HAP-1 (cell line): ENCODE measurements at places on chromosomes 1 and 21.

DNA sequence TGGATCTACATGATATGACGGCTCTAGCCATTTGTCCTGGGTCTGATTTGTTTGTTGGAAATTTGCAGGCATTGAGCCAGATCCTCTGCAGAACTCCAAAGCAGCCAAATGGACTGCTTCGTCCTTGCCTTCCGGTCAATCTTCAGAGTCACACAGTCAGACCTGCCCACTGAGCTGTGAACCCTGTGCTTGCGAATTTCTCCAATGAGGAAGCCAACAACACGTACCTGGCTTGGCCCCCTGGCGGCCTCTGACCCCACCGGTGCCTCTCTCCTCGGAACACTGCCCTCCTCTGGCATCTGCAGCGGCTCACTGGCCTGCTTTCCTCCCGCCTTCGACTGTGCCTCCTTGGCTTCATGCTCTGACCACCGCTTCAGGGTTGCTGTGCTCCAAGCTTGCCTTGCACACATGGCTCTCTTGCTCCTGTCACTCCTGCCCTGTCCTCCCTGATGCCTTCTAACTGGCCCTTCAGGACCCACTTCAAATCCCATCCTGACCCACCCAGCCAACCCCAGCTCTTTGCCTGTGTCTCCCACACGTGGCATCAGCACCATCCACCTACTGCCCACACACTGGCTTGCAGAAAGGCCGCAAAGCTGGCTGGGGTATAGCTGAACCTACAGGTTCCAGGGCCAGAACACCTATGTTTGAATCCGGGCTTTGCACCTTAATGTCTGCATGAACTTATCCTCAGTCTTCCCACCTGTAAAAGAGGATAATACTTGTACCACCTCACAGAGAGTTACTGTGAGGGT is 128.2 kb downstream of the KCNN3 start:
- DNase-seq: no peak

DNA sequence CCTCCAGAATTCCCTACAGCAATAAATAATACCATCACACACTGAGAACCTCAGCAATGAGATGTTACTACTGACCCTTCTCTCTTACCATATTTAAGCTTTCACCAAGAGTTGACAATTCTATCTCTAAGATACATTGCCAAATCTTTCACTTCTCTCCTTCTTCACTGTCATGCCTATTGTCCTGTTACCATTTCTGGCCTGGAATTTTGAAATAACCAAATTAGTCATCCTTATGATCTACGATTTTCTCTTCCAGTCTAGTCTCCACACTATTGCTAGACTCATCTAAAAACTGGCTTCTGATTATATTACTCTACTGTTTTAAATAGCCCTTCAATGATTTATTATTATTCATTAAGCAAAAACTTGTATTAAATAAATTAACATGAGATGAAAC is 656.1 kb upstream of the ADGRL4 start:
- DNase-seq: no peak

GRCh38 chr1:9004031-9004699 is 22.1 kb downstream of the SLC2A7 start:
- DNase-seq: no peak

DNA sequence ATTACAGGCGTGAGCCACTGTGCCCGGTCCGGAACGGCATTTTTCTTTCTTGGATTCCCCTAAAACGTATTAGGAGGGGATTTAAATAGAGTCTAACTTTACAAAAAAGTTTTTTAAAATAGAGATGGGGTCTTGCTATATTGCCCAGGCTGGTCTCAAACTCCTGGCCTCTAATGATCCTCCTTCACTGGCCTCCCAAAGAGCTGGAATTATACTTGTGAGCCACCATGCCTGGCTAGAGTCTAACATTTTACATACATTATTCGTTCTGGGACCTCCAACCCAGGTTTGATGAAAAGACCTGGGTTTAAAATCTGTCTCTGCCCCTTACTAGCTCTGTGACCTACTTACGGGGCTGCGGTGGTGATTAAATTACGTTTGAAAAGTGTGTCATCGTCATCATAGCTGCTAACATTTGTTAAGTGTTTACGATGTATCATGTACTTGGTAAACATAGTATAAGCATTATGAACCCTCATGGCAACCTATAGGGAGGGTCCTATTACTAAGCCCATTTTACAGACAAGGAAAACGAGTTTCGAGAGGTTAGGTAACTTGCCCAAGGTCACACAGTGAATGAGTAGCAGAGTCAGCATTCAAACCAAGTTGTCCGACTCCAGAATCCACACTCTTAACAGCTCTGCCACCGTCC is 24.5 kb downstream of the PLEKHM2 start:
- no peak for DNase-seq

GRCh38 chr1:87106144-87106543 is 191.7 kb downstream of the HS2ST1 start:
- DNase-seq: no peak

DNA sequence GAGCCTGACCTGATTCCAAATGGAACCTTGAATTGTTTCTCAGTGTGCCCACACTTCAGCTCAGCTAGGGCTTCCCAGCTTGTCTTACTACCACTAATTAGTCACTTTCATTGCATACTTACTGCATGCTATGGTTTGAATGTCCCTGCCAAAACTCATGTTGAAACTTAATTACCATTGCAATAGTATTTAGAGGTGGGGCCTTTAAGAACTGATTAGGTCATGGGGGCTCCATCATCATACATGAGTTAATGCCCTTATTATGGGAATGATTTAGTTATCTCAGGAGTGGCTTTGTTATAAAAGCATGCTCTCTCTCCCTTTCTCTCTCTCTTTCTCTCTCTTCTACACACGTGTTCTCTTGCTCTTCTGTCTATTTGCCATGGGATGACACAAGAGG is 68.3 kb downstream of the NENF start:
- DNase-seq: no peak
